ENCODE measurements at places on chromosomes 7 and 10. TPM values are rescaled to one million over a fixed set of nuclear protein-coding genes. Genes with fewer than 3 reads are reported as not detected.

The CTAGE8 gene
- 1.8 TPM for total RNA-seq

The ZNRF2 gene
- total RNA-seq = 9.9 TPM

- DNase-seq = no peak
Observed at GRCh38 chr7:111730476-111731300, 168.4 kb upstream of the IMMP2L start.

- DNase-seq = no peak
Observed at GRCh38 chr7:24501009-24501408, 72.2 kb upstream of the PALS2 start.

DNA sequence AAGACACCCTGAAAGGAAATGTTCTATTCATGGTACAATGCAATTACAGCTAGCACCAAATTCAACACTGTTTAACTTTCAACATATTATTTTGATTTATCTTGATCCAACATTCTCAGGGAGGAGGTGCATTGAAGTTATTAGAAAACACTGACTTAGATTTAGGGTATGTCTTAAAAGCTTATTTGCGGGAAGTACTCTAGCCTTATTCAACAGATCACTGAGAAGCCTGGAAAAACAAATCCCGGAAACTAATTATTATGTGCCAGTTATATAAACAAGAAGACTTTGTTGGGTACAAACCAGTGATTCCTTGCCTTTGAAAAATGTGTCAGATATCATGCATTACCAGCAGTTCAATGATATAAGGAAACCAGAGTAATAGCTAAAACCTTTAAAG lies 160.1 kb downstream of the CFTR start:
- DNase-seq = no peak

- DNase-seq = no peak
Observed at GRCh38 chr7:158976468-158976848, 120.1 kb downstream of the DYNC2I1 start.

GRCh38 chr7:21850531-21851285 lies 95.0 kb downstream of the CDCA7L start:
- no peak for DNase-seq

DNA sequence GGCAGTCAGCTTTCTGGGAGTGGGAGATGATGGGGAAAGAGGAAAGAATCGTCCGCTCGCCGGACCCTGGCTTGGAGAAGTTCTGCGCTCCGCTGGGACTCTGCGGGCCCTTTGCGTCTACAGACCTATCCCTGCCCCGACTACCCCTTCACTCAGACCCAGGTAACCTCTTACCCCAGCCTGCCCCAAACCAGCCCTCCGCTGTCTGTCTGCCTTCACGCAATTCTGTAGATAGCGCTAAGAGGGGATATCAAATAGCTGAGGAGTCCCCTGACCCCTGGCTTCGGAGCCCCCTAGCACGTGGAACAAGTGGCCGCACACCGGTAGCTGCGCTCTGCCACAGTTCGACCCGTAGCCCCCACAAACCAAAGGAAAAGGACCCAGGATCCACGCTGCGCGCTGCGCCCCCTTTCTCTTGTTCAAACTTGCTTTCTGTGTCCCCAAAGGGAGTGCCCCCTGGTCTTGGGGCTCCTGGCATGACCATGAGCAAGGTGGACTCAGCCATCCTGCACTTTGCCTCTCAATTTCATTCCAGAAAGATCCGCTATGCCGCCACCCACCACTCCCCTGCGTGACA lies 7.0 kb downstream of the HOXA4 start:
- no peak for DNase-seq

DNA sequence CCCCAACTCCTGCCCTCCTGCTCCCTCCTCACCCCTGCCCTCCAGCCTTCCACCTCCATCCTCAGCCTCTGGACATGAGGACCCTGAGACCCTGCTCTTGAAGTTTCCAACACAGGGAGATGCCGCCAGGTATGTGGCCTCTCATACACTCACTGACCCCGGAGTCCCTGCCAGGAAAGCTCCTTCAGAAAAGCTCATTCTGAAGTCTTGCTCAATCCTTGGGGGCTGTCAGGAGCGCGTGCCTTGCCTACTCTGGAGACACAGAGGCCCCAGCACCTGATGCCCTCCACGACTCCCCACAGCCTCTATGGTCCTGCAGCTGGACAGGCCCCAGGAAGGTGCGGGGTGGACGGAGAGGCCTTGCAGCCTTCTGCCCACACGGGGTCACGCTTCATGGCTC lies 11.0 kb downstream of the NUDT1 start:
- no peak for DNase-seq

GRCh38 chr7:2045559-2046405 lies 187.0 kb downstream of the MAD1L1 start:
- no peak for DNase-seq

DNA sequence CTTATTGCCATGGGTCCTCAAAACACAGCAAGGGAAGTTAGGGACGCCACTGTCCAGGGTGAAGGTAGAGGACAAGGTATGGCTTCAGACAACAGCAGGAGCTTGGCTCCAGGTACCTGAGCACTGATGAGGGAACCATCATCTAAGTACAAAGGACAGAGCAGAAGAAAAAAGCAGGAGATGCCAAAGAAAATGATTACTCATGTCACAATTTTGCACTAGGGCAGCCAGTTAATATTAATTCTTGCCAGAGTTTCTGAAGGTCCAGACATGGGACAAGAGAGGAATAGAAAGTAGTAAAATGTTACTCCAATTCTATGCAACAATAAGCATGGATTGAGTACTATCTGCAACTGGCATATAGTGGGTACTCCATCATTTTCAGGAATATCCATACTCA lies 14.1 kb downstream of the PTN start:
- DNase-seq = no peak

Data from pancreas (tissue), 10 donors.